ENCODE measurements at places on chromosomes 12 and 14.

- DNase-seq, result no peak
These were observed 9.4 kb downstream of the AHNAK2 start for GRCh38 chr14:104968541-104969401.

GRCh38 chr14:33768458-33768830 is 182.4 kb downstream of the EGLN3 start:
- no peak for DNase-seq

- DNase-seq, result no peak
These were observed 4.0 kb downstream of the FAM222A start for GRCh38 chr12:109717390-109718357.

DNA sequence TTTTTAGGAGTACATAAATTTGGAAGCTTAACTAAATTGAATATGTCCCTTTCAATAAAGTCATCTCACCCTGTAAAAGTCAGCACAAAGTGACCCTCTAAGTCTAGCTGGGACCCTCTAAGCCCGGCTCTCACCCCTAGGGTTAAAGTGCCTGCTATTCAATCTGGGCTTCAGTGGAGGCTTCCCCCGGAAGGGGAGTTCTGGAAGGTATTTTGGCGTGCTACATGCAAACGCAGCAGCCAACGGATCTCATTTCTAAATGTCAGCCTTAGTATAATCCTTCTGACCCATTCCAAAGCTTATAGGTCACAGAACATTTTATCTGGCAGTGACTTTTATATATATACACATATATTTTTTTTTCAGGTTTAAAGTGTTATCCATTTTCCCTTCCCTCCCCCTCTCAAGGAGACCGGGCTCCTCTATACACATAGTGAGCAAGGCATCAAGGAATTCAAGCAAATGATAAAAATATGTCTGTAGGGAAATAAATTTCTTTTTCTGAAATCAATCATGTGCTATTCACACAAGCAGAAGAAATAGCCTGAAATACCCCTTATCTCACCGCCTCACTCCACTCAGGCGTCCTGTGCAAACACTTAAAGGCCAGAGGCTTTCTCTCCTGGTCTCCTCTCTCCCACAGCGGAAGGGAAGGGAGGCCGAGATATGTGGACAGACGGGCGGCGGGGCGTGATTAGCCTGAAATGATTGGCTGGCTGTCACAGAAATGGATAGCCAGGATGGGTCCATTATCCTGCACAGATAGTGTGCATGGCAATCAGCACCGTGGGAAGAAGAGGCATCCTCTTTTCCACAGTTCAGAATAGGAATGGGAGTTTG is 301.7 kb downstream of the GALC start:
- DNase-seq, result no peak

GRCh38 chr14:24297190-24297964 is 2.2 kb downstream of the DHRS1 start:
- DNase-seq, result no peak

DNA sequence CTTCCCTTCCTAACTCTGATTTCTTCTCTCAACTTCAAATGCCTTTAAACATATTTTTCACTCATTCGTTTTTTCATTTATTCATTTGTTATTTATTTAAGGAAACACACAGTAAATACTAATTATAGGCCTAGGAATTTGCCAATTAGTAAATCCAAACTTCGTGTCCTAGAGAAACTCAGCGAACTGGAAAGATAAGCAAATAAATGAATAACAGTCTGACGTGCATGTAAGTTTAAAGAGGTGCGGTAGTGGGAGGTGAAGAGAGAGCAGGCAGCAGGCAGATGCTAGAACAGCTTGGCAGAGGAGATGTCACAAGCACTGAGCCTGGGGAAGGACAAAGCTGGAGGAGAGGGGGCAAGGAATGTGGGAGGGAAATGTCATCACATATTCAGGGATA is 228.2 kb downstream of the DPY19L2 start:
- no peak for DNase-seq

DNA sequence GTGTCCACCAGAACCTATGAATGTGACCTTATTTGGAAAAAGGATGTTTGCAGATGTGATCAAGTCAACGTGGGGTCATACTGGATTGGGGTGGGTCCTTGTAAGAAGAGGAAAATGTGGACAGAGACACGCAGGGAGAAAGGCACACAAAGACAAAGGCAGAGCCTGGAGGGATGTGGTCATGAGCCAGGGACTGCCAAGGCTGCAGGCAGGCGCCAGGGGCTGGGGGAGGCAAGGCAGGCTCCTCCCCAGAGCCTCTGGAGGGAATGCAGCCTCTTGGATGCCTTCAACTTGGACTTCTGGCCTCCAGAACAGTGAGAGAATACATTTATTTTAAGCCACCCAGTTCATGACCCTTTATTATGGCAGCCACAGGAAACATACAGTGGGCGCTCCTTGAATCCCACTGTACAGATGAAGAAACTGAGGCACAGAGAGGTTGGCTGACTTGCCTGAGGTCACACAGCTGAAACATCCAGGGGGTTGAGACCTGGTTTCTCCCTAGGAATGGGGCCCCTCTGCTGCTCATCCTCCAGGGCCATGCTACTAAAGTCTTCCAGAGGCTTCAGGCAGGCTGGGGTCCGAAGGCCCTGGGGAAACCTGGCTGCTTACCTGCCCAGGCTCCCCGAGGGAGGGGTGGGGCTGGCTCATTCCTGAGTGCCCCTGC is 99.7 kb downstream of the RFLNA start:
- no peak for DNase-seq

- no peak for DNase-seq
These were observed 16.8 kb downstream of the PLXNC1 start for GRCh38 chr12:94165138-94165537.

GRCh38 chr12:87427770-87428169 is 601.4 kb downstream of the C12orf50 start:
- no peak for DNase-seq

GRCh38 chr12:108457006-108457733 is 57.9 kb upstream of the FICD start:
- no peak for DNase-seq

DNA sequence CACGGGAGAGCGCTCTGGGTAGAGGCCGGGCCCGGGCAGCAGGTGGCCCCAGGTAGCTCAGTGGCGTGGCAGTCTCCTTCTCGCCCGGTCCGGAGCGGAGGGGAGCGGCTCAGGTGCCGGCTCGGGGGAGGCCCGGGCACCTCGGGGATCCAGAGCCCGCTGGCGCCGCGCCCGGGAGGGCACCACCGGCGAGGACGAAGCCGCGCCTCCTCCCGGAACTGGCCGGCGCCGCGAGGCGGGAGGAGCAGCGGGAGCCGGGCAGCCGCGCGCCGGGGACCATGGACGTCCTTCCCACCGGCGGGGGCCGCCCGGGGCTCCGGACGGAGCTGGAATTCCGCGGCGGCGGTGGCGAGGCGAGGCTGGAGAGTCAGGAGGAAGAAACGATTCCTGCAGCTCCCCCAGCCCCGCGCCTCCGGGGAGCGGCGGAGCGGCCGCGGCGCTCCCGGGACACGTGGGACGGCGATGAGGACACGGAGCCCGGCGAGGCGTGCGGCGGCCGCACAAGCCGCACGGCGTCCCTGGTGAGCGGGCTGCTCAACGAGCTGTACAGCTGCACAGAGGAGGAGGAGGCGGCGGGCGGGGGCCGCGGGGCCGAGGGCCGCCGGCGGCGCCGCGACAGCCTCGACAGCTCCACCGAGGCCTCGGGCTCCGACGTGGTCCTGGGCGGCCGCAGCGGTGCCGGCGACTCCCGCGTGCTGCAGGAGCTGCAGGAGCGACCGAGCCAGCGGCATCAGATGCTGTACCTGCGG is 21.5 kb upstream of the GNS start:
- DNase-seq, result no peak

DNA sequence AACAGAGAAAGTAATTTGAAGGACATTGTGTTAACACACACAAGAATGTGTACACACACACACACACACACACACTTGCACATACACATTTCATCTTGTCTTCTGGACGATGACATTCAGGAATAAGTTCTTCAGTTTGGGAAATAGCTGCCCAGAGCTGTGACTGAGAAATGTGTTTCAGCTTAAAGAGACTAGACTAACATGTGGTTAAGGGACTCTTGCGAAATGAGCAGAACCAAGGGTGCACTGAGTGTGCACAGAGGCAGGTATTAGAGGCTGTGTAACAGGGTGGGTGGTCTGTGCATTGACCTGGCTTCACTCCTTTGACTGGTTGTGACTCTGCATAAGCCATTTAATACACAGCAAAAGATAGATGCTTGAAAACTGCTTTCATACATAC is 29.4 kb upstream of the KCNA5 start:
- DNase-seq, result no peak

DNA sequence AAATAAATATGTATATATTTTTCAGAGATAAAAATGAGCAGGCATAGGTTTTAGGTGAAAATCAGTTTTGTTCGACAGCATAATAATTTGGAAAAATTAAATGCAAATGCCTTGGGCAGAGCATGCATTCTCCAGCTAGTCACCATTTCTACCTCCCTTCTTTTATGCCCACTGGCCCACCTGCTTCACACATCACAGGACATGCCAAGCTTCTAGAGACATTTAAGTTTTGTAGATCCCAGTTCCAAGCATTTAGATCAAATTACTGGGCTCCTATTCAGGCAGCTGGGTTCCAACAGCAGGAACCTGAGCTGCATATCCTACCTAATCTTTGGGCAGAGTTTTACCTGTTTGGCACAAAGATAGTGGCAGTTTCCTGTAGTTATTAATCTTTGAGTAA is 67.6 kb upstream of the SLC38A4 start:
- DNase-seq, result no peak

GRCh38 chr12:96136161-96136560 is 58.0 kb upstream of the ELK3 start:
- DNase-seq, result no peak

GRCh38 chr14:69424149-69424923 is 25.8 kb downstream of the SLC39A9 start:
- DNase-seq, result no peak

- no peak for DNase-seq
These were observed 61.7 kb upstream of the PTHLH start for GRCh38 chr12:28034271-28034670.

DNA sequence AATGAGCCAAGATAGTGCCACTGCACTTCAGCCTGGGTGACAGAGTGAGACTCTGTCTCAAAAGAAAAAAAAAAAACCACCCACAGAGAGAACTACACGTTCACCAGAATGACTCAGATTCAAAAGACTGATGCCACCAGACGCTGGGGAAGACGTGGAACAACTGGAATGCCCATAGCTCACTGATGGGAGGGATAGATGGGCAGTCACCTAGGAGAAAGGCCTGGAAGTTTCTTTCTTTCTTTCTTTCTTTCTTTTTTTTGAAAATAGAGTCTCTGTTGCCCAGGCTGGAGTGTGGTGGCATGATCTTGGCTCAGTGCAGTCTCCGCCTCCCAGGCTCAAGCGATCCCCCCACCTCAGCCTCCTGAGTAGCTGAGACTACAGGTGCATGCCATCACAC is 10.0 kb upstream of the KLC1 start:
- no peak for DNase-seq

DNA sequence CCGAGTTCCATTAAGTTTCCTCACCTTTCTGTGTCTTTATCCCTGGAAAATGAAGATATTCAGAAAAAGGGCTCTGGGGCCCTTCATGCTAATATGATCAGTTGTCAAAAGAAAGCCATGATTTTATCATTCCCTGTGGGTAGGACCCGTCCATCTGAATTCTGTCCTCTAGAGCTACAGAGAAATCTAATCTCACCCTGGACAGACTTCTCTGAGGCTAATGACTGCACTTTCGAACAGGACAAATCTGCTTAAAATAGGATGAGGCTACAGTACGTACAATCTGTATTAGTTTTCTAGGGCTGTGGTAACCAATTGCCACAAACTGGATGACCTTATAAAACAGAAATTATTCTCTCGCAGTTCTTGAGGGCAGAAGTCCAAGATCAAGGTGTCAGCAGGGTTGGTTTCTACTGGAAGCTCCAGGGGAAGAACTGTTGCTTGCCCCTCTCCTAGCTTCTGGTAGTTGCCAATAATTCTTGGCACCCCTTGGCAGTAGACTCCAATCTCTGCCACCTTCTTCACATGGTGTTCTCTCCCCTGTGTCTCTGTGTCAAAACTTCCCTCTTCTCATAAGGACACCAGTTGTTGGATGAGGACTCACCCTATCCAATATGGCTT is 1.3 kb downstream of the AK7 start:
- DNase-seq, result no peak

GRCh38 chr12:19129486-19130223 is at the start of gene PLEKHA5:
TSS of gene PLEKHA5 (plus strand) at chr12:19129733. CDS start at chr12:19129800, 67 bp downstream.
- DNase-seq, result peak; percentile 53

- DNase-seq, result no peak
These were observed 80.1 kb upstream of the PDZRN4 start for GRCh38 chr12:41108032-41108431.

GRCh38 chr12:47963340-47964040 is at the start of gene TMEM106C:
TSS of gene TMEM106C (plus strand) at chr12:47963596. CDS start at chr12:47964237, 641 bp downstream.
- peak; percentile 87 for DNase-seq

- no peak for DNase-seq
These were observed 108.5 kb upstream of the PLXNC1 start for GRCh38 chr12:94039914-94040313.

- no peak for DNase-seq
These were observed 128.5 kb upstream of the LMNTD1 start for GRCh38 chr12:25681580-25681979.

DNA sequence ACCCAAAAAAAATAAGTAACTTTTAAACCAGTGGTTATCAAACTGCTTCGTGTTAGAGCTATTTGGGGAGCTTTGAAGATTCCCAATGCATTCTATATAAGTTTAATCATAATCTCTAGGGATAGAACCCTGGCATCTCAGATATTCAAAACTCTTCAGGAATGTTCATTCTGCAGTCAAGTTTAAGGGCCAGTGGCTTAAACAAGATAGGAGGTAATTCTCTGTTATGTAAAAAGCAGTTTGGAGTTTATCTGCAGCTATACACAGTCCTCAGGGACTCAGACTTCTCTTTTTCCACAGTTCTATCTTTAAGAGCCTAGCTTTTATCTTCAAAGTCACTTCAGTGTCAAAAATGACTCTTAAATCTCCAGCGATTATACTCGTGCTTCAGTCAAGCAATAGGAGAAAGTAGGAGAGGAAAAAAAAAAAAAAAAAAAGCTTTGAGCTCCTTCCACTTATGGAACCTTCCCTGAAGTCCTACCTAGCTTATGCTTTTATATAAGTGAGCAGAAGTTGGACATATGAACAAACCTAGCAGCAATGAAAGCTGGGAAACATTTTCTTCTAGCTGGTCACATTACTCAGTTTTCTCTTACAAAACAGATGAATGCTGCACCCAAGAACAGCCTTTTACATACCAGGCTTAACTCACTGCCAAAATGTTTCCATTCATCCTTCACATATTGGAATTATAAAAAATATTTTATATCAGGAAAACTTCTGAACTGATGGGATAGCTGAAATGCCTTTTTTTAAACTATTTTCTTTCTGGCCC is 302.8 kb downstream of the FSCB start:
- DNase-seq, result no peak
